ENCODE measurements at places on chromosomes 1 and 21. TPM values are rescaled to one million over a fixed set of nuclear protein-coding genes. Genes with fewer than 3 reads are reported as not detected.

The SPATA6 gene
- 1.2 TPM for total RNA-seq

The LCK gene
- 221 TPM for total RNA-seq

The GBP1 gene
- 40.0 TPM for total RNA-seq

The OR2T33 gene
- not detected for total RNA-seq

The FMO2 gene
- not detected for total RNA-seq

The CELSR2 gene
- total RNA-seq = 4.3 TPM

The CNR2 gene
- 0.05 TPM for total RNA-seq

The ESRRG gene
- total RNA-seq = not detected

The SYNJ1 gene
- total RNA-seq = 16.5 TPM

The RAD54L gene
- 49.0 TPM for total RNA-seq

DNA sequence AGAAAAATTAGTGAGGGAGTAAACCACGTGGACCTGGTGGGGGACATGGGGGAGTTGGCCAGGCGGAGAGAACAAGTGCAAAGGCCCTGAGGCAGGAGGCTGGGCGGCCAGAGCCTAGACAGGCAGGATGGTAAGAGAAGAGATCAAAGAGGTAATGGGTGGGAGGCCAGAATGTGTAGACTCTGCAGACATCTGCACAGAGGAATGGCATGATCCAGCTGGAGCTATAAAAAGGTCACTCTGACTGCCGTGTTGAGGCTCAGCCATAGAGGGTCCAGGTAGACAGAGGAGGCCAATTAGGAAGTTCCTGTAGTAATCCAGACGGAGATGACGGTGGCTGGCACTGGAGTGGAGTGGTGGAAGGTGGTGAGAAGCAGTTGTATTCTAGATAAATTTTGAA, 3.6 kb downstream of the H6PD start:
- DNase-seq = no peak

GRCh38 chr21:38092051-38092450, 164.7 kb upstream of the KCNJ15 start:
- DNase-seq = no peak

DNA sequence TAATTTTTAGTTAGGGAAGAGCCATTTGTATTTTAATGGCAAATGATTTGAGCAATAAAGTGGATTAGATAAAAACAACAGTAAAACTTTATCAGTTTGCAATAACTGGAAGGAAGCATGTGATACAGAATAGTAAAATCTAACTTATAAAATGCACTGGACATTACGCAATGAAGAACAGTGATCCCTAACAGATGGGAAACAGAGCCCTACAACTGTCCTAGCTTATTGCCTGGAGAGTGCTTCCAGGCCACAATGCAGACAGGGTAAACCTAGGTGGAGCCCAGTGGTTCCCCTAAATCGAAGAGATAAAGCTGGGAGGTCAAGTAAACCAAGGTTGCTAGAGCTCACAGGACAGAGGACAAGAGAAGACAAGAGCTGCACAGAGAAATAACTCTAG, 7.0 kb downstream of the OMA1 start:
- no peak for DNase-seq

GRCh38 chr1:241747992-241748391, 95.9 kb downstream of the WDR64 start:
- DNase-seq = no peak

GRCh38 chr1:236393681-236394481, at the start of gene EDARADD:
EDARADD (plus strand) TSS chr1:236394286; CDS start chr1:236394445, 159 bp downstream.
- no peak for DNase-seq

GRCh38 chr1:165383067-165383466, 26.6 kb upstream of the LMX1A start:
- DNase-seq = no peak

DNA sequence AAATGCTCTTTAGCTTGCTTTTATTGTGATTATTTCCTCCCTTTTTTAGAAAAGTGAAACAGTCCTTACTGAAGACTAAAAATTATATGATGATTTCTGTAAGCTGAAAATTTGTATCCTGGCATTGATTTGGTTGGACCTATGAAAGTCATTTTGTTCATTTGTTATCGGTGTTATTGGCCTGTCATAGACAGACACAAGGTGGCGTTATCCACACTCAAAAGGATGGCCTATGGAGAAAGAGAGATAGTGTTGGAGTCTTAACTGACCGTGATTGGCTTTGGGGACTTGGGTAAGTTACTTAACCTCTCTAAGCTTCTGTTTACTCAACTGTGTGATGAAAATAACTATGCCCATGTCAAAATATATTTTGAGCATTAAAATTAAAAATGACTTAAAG, 203.6 kb upstream of the CHODL start:
- DNase-seq = no peak

DNA sequence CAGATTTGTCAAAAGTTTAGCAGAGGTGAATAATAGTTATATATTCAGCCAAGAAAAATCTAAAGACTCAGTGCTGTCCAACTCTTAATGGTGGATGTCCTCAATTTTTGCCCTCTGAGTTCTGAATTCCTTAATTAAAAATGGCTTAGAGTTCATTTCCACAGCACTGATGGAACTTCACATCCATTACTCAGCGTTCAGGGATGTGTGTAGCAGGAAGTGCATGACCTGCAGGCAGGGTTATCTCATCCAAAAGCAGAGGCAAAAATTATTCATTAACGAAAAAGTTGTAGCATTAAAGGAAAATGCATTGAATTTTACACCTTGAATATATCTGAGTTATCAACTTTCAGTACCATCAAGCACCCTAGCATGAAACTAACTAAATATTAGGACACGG, 96.7 kb downstream of the ZP4 start:
- DNase-seq = no peak

- no peak for DNase-seq
Measured at GRCh38 chr1:3061566-3061965, 7.4 kb upstream of the PRDM16 start.

GRCh38 chr1:36352910-36353878, 29.7 kb upstream of the EVA1B start:
- no peak for DNase-seq

- no peak for DNase-seq
Measured at GRCh38 chr1:199834711-199835110, 192.8 kb upstream of the NR5A2 start.

DNA sequence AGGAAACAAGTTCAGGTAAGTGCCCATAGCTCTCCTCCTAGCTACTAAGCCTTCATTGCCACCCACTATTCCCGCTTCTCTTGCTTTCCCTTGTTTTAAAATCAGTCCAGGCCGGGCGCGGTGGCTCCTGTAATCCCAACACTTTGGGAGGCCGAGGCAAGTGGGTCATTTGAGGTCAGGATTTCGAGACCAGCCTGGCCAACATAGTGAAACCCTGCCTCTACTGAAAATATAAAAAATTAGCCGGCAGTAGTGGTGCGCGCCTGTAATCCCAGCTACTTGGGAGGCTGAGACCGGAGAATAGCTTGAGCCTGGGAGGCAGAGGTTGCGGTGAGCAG, 4.4 kb upstream of the CTTNBP2NL start:
- DNase-seq = no peak

GRCh38 chr1:180057883-180058396, 96.7 kb upstream of the QSOX1 start:
- no peak for DNase-seq

- DNase-seq = no peak
Measured at GRCh38 chr1:75470448-75470847, 140.5 kb downstream of the SLC44A5 start.

- DNase-seq = no peak
Measured at GRCh38 chr1:46725736-46726108, 6.8 kb upstream of the EFCAB14 start.

DNA sequence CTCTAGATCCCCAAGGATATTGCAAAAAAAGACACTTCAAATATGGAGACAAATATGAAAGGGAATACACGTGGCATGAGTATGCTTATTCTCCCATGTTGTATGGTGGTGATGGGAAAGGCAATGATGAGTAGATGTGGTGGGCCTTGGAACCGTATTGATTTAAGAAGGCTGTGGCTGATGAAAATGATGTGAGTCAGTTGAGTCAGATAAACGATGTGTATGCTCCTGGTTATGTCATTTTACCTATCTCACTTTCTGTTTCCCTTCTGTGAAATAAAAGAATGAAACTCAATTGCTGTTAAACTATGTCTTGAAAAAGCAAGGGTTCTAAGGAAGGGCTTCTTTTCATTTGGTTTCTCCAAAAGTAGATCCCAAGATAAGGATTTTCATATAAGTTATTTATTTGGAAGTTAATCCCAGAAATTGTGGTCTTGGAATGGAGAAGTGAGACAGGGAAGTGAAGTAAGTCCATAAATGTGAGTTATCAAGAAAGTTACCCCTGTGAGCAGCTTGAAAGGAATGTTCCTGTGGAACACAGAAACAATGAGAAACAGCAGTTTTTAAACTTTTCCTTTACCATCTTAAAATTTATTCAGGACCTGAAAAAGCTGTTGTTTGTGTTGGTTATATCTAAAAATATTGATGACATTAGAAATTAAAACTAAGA, 292.0 kb downstream of the DUSP10 start:
- no peak for DNase-seq

DNA sequence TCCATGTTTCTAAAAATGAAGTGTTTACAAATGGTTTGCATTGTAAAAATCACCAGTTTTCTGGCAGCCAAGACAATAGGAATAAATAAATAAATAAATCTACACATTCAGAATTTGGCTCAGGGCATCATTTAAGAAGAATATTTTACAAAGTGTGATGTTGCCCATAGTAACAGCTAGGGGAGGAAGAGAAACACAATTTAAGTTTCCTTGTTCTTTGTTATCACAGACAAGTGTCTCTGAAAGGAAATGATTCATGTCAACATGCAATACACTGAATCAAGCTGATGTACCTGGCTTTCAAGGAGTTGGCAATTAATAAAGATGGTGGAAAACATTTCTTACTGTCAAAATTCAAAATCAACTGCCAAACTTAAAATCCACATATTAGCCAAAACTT, 74.7 kb downstream of the LHX8 start:
- DNase-seq = no peak

- no peak for DNase-seq
Measured at GRCh38 chr1:20958430-20958829, 171.3 kb upstream of the HP1BP3 start.

DNA sequence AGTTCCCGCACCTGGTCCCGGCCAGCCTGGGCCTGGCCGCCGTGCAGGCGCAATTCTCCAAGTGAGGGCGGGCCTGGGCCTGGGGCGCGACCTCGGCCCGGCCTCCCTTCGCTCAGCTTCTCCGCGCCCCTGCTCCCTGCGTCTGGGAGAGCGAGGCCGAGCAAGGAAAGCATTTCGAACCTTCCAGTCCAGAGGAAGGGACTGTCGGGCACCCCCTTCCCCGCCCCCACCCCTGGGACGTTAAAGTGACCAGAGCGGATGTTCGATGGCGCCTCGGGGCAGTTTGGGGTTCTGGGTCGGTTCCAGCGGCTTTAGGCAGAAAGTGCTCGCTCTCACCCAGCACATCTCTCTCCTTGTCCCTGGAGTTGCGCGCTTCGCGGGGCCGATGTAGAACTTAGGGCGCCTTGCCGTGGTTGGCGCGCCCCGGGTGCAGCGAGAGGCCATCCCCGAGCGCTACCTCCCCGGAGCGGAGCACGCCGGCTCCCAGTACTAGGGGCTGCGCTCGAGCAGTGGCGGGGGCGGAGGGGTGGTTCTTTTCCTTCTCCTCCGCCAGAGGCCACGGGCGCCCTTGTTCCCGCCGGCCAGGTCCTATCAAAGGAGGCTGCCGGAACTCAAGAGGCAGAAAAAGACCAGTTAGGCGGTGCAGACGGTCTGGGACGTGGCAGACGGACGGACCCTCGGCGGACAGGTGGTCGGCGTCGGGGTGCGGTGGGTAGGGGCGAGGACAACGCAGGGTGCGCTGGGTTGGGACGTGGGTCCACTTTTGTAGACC, 1.2 kb downstream of the OLIG1 start:
- no peak for DNase-seq

GRCh38 chr1:44526295-44527073, 121.4 kb downstream of the RNF220 start:
- no peak for DNase-seq

GRCh38 chr1:66294707-66295370, 239.1 kb upstream of the SGIP1 start:
- DNase-seq = no peak

GRCh38 chr1:2406451-2407041, 5.8 kb downstream of the PEX10 start:
- no peak for DNase-seq

DNA sequence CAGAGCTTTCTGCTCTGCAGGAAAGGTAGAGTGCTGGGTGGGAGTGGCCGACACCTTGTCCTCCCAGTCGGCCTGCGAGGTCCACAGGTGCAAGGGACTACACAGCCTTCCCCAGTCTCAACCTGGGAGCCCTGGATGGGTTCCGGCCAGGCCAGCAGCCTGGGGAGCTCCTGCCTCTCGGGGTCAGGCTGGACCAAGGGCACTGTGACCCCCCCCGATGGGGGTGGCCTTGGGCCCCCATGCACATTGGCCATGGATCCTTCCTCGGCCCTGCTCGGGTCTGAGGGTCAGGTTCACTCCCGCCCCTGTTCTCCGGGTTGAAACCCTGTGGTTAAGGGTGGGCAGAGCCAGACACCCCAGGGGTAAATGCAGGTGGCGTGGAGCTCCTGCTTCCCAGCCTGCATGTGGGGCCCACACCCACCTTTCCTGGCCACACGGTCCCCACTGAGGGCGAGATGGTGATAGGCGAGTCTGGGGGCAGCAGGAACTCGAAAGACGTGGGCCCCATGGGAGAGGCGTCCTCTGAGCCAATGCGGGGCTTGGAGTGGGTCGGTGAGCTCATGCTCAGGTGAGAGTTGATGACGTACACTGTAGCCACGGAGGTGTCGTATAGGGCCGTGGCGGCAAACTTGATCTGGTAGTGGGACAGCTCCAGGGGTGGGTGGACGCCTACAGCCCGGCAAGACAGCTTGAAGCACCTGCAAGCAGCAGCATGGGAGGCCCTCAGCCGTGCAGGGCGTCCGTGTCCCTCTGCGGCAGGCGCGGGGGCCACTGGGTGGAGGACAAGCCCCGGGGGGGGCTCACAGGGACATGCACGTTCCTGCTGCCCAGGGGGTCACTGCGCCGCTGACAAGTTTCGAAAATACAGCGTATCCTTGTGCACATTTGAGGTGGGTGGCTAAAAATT, 10.8 kb upstream of the TMEM52 start:
- no peak for DNase-seq
